ENCODE measurements at places on chromosomes 1 and 21. TPM values are rescaled to one million over a fixed set of nuclear protein-coding genes. Genes with fewer than 3 reads are reported as not detected.

Gene S100A8
- polyA plus RNA-seq = 65,887 TPM

Gene ARMH1
- 1.1 TPM for polyA plus RNA-seq

Gene BRWD1
- polyA plus RNA-seq = 8.3 TPM

Gene SH2D2A
- polyA plus RNA-seq = 0.90 TPM

Data from esophagus (tissue), 2 donors.